ENCODE measurements at places on chromosomes 3 and 15.

DNA sequence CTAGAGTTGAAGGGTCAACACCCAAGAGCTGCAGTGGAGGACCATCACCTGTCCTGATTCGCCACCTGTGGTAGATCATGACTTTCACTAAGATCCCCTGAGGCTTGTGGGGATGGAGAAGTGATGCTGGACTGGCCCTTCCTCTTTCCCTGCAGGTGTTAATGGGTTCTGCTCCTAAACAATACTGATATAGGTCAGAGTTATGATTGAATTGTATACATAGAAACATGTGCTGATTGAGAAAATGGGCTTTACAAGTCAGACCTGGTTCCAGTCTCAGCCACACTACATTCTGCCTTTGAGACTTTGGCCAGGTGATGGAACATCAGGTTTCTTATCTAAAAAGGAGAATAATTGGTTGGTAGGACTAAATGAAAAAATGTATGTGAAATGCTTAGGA, 418.9 kb upstream of the TPRG1 start:
- no peak for DNase-seq

GRCh38 chr3:129031476-129032215, 28.9 kb upstream of the GP9 start:
- DNase-seq: no peak

DNA sequence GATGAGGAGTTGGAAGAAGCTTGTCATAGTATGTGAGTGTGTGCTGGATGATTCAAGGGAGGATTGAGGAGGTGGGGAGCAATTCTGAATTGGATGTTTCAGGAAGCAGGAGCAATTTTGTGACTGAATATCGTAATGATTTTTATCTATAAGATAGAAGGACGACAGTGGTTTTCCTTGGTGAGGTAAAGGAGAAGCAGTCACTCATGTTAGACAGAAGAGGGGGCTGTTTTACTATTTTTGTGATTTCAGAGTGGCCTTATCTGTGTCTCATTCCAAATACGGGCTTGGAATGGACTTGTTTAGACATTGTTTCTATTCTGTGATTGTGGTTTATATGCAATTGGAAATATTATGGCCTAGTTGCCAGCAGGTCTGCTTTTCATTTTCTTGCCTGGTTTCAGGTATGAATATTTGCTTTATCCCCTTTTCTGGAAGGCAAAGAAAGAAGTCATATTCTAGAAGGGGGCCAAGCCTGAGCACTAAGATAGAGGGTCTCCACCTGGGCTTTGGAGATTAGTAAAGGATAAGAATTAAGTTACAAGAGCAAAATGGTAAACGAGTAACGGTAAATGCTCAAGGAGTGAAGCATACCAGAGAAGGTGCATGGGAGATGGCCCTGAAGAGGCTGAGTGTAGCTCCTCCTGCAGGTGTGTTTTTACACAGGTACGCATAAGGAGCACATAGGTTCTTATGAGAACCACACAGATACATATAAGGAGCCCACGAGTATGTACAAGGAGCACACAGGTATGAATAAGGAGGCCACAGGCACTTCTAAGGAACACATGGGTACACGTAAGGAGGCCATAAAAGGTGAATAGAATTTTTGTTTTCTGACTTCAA, 124.6 kb upstream of the KCNAB1 start:
- peak; percentile 57 for DNase-seq

DNA sequence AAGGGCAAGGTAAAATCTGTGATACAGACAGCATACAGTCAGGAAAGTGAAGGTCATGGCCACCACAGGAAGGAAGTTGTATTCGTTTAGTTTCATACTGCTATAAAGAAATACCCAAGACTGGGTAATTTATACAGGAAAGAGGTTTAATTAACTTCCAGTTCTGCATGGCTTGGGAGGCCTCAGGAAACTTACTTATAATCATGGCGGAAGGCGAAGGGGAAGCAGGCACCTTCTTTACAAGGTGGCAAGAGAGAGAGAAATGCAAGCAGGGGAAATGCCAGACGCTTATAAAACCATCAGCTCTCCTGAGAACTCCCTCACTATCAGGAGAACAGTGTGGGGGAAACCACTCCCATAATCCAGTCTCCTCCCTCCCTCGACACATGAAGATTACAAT, 353.7 kb upstream of the SEMA6D start:
- DNase-seq: no peak

Data from mesenchymal stem cell (in vitro differentiated cells and primary cell).